ENCODE measurements at places on chromosomes 16 and 17.
A peak's percentile ranks its signal among the peaks of the same experiment; 100 is the strongest.

DNA sequence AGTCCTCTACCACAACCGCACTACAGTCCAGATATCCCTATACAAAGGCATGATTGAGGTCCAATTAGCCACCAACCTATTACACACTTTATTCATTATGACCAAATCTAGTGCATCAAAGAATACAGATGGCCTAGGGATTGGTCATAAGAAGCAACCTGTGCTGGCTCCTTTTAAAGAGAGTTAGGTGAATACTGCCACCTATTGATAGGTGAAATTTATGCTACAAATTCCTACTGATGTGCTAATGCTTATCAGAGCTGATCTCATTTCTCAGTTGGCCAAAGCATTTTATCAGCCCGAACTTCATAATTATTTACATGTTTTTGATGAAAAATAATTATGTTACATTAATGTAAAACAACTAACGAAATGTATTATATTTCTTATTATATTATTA, 166.3 kb downstream of the ANKFN1 start:
- DNase-seq, result no peak

DNA sequence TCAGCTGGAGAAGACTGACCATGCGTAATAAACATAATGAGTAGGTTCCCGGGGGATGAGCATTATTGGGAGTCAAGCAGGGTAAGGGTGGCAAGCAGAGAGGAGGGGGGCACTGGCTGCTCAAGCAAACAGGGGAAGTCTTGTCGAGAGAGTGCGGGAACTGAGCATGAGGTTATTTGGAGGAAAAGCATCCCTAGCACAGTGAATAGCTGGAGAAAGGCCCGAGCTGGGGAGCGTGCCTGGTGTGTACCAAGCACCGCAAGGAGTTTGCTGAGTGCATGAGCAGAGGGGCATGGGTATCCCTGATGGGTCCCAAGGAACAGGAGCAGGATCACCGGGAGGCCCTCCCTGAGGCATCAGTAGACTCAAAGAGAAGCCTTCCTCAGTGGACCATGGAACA, 17.2 kb downstream of the CYTH1 start:
- DNase-seq, result no peak

DNA sequence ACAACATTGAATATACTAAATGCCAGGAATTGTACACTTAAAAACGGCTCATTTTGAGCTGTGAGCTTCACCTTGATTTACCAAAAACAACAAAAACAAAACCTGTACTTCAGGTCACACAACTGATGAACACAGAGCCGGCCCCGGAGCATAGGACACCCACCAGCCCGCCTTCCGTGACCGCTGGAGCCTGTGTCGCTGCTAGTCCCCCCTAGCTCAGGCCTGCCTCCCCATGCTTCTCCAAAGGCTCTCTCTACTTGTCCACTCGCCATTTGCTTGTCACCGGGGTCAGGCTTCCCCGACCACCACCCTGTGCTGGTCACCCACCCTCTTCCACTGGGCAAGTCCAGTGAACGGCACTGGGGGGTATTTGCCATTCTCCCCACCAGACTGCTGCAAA, 113.8 kb upstream of the TNRC6C start:
- no peak for DNase-seq

- no peak for DNase-seq
Observed at GRCh38 chr16:20042848-20043247, 30.8 kb downstream of the GPR139 start.

- no peak for DNase-seq
Observed at GRCh38 chr17:59388069-59388556, 56.7 kb downstream of the YPEL2 start.

DNA sequence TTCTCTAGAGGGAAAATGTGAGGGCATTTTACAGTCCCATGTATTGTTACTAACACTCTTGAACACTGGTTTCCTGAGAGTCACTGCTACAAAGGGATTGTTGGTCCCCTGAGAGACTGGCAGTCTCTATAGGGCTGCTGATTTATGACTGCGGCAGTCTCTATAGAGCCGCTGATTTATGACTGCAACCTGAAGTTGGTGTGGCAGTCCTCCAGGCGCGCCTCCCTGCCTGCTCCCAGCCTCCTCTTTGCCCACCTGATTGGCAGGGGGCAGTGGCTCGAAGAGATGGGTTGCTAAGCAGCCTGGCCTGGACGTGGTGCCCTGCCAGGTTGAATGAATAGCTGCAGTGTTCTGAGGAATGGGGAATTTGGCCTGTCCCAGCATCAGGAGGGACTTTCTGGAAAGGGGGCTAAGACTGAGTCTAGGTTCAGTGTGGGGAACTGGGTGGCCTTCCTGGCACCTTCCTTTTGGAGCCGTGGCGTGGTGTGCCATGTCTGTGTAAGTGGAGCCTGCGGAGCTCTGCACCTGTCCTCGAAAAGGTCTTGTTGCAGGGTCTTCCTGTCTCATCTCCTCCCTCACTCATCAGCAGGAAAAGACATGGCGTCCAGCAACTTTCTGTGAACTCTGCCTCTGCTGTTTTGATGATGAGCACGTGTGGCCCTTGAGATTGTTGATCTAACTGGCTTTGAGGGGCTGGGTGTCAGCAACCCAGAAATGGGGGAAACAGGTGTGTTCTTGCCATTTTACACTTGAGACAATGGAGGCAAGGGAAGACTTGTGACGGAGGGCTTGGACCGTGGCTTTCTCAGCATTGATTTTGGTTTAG, 24.9 kb downstream of the SAP30BP start:
- DNase-seq, result no peak

- DNase-seq, result peak; percentile 26
Observed at GRCh38 chr16:46929378-46930332, 43.8 kb downstream of the DNAJA2 start.

GRCh38 chr17:51065466-51065865, 55.2 kb downstream of the SPAG9 start:
- DNase-seq, result no peak

GRCh38 chr16:9092282-9092977, 986 bp downstream of the HAPSTR1 start:
- DNase-seq, result peak; percentile 10

Data from stimulated activated CD8-positive, alpha-beta memory T cell treated with anti-CD3 and anti-CD28 coated beads, Interleukin-15, amount 100 ng/mL, for 4 hours (primary cell).